ENCODE measurements at places on chromosomes 7 and 10.

GRCh38 chr10:95336702-95337101 lies 45.9 kb upstream of the PDLIM1 start:
- no peak for DNase-seq

DNA sequence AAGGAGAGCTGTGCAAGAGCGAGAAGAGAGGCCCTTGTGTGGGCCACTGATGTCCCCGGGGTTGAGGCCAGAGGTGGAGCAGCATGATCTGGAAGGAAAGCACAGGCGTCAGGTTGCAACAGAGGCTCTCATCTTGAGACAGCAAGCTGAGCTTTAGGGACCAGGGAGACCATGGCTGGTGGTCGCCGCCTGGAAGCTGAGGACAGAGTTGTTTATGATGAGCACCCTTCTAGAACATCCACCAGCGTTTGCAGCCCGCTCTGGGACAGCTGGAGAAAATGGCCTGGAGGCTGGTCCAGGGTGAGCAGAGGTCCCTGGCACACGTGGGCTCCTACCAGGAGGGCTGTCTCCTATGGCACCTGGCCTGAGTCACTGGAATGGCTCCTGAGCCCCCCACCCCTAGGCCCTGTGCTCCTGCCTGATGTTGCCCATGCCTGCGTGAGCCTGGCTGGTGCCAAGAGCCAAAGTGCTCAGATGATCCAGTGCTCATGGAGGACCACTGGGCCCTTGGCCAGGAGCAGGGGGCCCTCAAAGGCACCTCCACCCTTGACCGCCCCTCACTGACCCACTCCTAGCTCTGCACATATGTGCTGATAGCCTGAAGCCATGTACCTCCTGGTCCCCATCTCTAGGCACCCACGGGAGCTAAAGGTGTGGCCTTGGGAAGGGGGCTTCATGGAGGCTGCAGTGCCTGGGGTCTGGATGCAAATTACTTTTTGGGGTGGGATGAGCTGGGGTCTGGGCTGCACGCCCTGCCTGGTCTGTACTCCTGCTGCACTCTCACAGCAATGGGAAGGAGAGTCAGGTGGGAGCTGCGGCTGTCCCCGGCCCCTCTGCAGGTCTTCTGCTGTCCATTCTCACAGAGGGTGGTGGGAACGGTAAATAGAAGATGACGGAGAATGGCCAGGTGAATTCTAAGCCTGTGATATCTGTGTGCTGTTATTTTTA lies 40.1 kb upstream of the RET start:
- no peak for DNase-seq

DNA sequence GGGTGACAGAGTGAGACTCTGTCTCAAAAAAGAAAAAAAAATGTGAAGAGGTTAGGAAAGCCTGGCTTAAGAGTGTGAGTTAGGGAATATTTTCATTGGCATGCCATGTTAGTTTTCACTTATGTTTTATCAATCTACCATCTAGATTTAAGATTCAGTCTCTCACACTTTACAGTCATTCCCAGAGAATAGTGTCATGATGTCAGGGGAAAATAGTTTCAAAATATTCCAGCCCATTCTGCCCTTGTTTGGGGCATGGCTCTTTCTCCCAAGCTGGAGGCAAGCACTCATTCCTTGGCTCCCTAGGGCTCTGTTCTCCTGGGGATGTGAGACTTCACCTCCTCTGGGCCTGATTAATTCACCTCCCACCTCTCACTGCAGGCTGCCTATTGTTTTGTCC lies 331.5 kb downstream of the CXCL12 start:
- DNase-seq = no peak

- no peak for DNase-seq
Observed at GRCh38 chr7:36180121-36180520, 27.1 kb downstream of the EEPD1 start.

Measured in neural crest cell (in vitro differentiated cells).